Body of pancreas (tissue), 4 donors: ENCODE measurements at places on chromosomes 13 and 19. TPM values are rescaled to one million over a fixed set of nuclear protein-coding genes. Genes with fewer than 3 reads are reported as not detected.

Gene RFPL4AL1
- 2.3 TPM for total RNA-seq

GRCh38 chr19:2446381-2446780 is 10.4 kb downstream of the LMNB2 start:
- no peaks in the 10 kb centered on the region for H3K36me3 ChIP-seq
- no peaks in the 10 kb centered on the region for H3K4me1 ChIP-seq
- DNase-seq = no peak
- no peak overlapping the region for H3K27ac ChIP-seq
- no peaks in the 10 kb centered on the region for H3K27me3 ChIP-seq

DNA sequence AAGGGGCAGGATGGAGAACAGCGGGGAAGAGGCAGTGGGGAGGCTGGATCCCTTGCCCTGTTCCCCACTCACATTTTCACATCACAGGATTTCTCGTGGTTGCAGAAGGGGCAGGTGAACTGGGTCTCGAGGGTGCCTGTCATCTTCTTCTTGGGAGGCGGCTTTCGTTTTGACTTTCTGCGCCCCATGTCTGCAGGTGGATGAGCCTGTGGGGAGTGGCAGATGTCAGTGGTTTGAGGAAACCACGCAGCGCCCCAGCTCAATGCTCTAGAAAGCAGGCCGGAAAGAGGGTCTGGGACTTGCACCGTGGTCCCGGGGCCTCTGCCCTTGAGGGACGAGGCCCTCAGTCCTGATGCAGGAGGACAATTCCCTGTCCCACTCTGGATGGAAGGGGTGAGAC is 4.9 kb downstream of the ELOF1 start:
- no peak overlapping the region for H3K27ac ChIP-seq
- no peaks in the 10 kb centered on the region for H3K27me3 ChIP-seq

GRCh38 chr13:104632736-104633135 is 1566.5 kb upstream of the SLC10A2 start:
- H3K27me3 ChIP-seq = no peaks in the 10 kb centered on the region
- H3K4me3 ChIP-seq = no peak overlapping the region
- no peaks in the 10 kb centered on the region for H3K36me3 ChIP-seq
- no peaks in the 10 kb centered on the region for H3K4me1 ChIP-seq

- DNase-seq = peak; percentile 0
- H3K4me1 ChIP-seq = peaks cover 22% of the 10 kb centered on the region
- no peak overlapping the region for H3K27ac ChIP-seq
- H3K36me3 ChIP-seq = no peaks in the 10 kb centered on the region
Observed at GRCh38 chr19:8305798-8306197, 2.4 kb downstream of the CD320 start.

DNA sequence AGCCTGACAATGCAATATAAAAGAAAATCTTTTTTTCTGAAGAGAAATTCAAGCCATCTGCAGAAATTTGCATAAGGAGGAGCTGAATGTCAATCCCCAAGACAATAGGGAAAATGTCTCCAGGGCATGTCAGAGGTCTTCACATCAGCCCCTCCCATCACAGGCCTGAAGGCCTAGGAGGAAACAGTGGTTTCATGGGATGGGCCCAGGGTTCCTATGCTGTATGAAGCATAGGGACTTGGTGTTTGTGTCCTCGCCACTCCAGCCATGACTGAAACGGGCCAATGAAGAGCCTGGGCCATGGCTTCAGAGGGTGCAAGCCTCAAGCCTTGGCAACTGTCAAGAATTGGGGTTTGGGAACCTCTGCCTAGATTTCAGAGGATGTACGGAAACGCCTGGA is 883.5 kb downstream of the UQCRFS1 start:
- H3K27me3 ChIP-seq = no peaks in the 10 kb centered on the region
- no peaks in the 10 kb centered on the region for H3K4me1 ChIP-seq
- no peak overlapping the region for H3K27ac ChIP-seq
- H3K36me3 ChIP-seq = no peaks in the 10 kb centered on the region
- H3K4me3 ChIP-seq = no peak overlapping the region

Gene BRME1
- 3.0 TPM for total RNA-seq

Gene APBA3
- 35.6 TPM for total RNA-seq

DNA sequence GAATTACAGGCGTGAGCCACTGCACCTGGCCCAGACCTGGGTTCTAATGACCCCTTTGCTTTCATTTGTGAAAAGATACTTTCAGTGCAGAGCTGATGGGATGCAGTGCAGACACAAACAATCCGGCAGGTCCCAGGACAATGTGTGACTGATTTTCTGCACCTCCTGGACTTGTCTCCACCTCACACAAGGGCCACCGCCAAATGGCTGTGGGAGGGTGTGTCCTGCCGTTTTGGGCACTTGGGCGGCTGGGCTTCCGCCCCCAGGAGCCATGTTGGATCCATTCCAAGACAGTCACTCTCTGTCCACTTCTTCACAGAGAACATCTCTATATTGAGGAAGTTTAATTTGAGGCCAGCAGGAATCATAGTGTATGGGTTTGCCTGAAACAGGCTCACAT is 112.3 kb upstream of the ZNF507 start:
- no peaks in the 10 kb centered on the region for H3K27me3 ChIP-seq
- no peaks in the 10 kb centered on the region for H3K4me1 ChIP-seq
- DNase-seq = no peak
- no peaks in the 10 kb centered on the region for H3K36me3 ChIP-seq

Gene ZNF285
- total RNA-seq = 2.3 TPM

DNA sequence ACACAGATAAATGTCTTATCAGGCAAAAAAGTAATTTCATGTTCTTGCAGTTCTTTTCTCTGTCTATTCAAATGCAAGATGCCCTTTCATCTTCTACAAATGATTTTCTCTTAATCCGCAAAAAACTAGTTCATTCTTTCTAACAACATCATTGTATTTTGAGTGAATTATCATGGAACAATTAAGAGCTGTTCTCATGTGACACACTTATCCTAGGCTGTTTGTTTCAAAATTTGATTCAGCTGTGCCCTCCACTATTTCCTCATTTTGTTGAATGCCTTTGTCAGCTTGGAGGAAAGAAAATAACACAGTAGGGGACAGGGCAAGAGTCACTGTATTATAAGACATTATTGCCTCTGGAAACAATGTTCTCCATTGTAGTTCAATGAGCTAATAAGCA is 396.9 kb downstream of the KCTD12 start:
- H3K27ac ChIP-seq = no peak overlapping the region
- no peak overlapping the region for H3K4me3 ChIP-seq
- H3K4me1 ChIP-seq = no peaks in the 10 kb centered on the region
- H3K27me3 ChIP-seq = no peaks in the 10 kb centered on the region

GRCh38 chr13:38366954-38367645 is 17.4 kb downstream of the UFM1 start:
- no peak for DNase-seq
- no peaks in the 10 kb centered on the region for H3K27me3 ChIP-seq
- H3K4me3 ChIP-seq = no peak overlapping the region
- peaks cover 4% of the 10 kb centered on the region for H3K36me3 ChIP-seq
- H3K27ac ChIP-seq = no peak overlapping the region

- H3K4me1 ChIP-seq = no peaks in the 10 kb centered on the region
- DNase-seq = peak; percentile 12
- peaks cover 6% of the 10 kb centered on the region for H3K27me3 ChIP-seq
- H3K27ac ChIP-seq = no peak overlapping the region
- H3K4me3 ChIP-seq = no peak overlapping the region
Observed at GRCh38 chr19:35348911-35349611, 1.4 kb downstream of the FFAR1 start.

Gene NLRP9
- total RNA-seq = not detected

Gene CARD8
- 24.4 TPM for total RNA-seq

DNA sequence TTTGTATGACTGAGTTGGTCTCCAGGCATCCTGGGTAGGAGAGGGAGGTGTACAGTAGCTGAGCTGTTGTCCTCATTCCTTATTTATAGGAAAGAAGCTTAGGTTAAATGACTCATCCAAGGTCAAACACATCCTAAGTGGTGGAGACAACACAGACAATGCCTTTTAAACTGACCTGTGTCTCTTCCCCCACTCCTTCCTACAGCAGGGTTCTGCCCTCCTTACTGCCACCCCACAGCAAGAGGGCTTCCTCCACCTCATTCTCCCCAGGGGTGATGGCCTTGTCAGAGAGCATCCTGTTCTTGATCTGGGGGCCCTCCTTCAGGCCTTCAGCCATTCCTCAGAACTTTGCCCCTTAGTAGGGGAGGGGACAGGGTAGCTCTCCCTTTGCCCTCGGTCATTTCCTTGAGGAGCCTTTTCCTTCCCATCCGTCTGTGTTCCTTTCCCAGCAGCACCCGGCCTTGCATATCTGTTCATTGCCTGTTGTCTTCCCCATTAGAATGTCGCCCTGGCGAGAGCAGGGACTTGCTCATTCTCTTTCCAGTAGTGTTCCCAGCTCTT is 48.2 kb upstream of the GPI start:
- peaks cover 3% of the 10 kb centered on the region for H3K36me3 ChIP-seq
- no peak overlapping the region for H3K4me3 ChIP-seq

DNA sequence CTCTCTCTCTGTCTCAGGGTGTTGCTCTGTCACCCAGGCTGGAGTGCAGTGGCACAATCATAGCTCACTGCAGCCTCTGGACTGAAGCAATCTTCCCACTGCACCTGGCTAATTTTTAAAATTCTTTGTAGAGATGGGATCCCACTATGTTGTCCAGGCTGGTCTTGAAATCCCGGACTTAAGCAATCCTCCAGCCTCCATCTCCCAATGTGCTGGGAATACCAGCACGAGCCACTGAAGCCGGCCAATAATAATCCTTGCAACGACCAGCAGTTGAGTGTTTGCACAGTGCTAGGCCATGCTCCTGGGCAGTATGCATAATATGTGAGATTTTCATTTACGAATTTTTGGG is 640 bp upstream of the EPOR start:
- H3K36me3 ChIP-seq = no peaks in the 10 kb centered on the region
- no peak for DNase-seq
- peaks cover 37% of the 10 kb centered on the region for H3K4me1 ChIP-seq

Gene CEACAM5
- not detected for total RNA-seq

- no peak for DNase-seq
- H3K4me1 ChIP-seq = peaks cover 27% of the 10 kb centered on the region
- no peaks in the 10 kb centered on the region for H3K27me3 ChIP-seq
- H3K4me3 ChIP-seq = no peak within 1 kb of the TSS
- no peak within 1 kb of the TSS for H3K27ac ChIP-seq
- H3K36me3 ChIP-seq = no peaks in the 10 kb centered on the region
Observed at GRCh38 chr19:18606281-18607225, at the start of gene CRLF1. Gene CRLF1, minus strand, starts transcription at chr19:18606799. Its CDS starts 143 bp downstream, at chr19:18606656.

DNA sequence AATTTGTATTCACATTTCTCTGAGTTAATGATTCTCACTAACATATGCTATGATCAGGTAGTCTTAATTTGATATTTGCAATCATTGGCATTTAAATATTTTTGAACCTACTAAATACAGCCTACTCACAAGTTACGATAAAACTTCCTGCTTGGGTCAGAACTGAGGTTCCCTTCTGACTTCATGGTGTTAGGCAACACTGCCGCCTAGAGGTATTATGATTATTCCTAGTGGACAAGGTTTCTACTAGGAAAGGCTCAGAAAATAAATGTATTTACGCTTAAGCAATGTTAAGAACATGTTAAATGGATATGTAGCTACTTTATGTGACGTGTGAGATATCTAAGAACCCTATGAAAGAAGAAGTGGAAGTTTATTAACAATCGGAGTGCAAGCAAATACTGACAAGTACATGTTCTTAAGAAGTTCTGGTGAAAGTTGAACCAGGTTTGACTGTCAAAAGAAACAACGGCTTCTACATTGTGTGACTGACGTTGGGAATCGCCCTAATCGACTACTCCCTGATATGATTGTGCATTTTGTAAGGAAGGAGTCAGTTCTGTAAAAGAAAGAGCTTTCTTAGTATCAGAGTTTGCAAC is 1395.8 kb downstream of the SLITRK5 start:
- no peak overlapping the region for H3K27ac ChIP-seq
- H3K4me3 ChIP-seq = no peak overlapping the region
- H3K36me3 ChIP-seq = no peaks in the 10 kb centered on the region
- H3K4me1 ChIP-seq = peaks cover 7% of the 10 kb centered on the region

Gene PCSK4
- total RNA-seq = 10.9 TPM

DNA sequence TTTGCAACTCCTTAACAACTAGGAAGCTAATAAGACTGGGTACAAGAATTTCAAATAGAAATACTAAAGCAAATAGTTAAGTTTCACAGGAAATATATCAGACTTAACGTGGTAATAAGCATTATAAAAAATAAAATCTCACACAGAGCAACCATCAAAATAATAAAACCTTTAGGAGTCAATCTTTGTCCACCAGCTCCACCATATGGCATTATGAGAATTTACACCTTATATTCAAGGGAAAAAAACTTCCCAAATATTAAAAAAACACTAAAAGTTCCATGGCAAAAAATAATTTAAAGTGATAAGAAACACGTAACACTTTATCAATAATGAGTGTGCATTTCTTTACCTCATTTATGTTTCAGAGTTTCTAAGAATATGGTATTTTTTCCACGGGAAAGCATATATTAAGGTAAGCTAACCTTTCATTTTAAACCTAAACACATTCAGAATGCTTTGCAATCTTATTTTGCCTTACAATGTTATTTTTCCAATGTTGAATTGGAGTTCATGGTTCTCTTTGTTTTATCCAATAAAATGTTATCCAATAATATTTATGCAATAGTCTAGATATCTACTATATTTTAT is 423.2 kb upstream of the SGCG start:
- H3K27ac ChIP-seq = no peak overlapping the region
- DNase-seq = no peak
- H3K4me1 ChIP-seq = no peaks in the 10 kb centered on the region
- H3K4me3 ChIP-seq = no peak overlapping the region
- H3K36me3 ChIP-seq = no peaks in the 10 kb centered on the region

- no peak overlapping the region for H3K4me3 ChIP-seq
- no peak for DNase-seq
- peaks cover 34% of the 10 kb centered on the region for H3K4me1 ChIP-seq
- no peaks in the 10 kb centered on the region for H3K36me3 ChIP-seq
- H3K27me3 ChIP-seq = no peaks in the 10 kb centered on the region
Observed at GRCh38 chr13:29501674-29502073, 93.8 kb downstream of the SLC7A1 start.

Gene ZNF579
- total RNA-seq = 3.3 TPM

- no peak for DNase-seq
- H3K27me3 ChIP-seq = no peaks in the 10 kb centered on the region
- no peak overlapping the region for H3K4me3 ChIP-seq
- no peak overlapping the region for H3K27ac ChIP-seq
Observed at GRCh38 chr19:40315812-40316470, 30.8 kb upstream of the AKT2 start.

GRCh38 chr13:26526702-26527216 is 30.7 kb upstream of the WASF3 start:
- no peak for DNase-seq
- no peaks in the 10 kb centered on the region for H3K36me3 ChIP-seq
- H3K27ac ChIP-seq = no peak overlapping the region
- no peaks in the 10 kb centered on the region for H3K27me3 ChIP-seq

DNA sequence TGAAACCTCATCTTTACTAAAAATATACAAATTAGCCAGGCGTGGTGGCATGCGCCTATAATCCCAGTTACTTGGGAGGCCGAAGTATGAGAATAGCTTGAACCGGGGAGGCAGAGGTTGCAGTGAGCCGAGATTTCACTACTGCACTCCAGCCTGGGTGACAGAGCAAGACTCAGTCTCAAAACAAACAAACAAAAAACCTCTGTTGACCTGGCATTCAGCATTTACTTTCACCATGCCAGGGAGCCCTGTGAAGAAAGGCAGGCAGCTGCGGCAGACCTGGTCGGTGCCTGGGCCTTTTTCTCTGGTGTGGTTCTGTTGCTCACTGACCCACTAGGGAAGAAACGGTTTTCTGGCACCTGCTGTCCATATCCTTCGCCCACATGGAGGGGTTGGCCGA is 49.8 kb downstream of the DNM2 start:
- H3K27me3 ChIP-seq = no peaks in the 10 kb centered on the region
- H3K36me3 ChIP-seq = peaks cover 3% of the 10 kb centered on the region
- H3K27ac ChIP-seq = peak overlapping the region; percentile 61
- H3K4me1 ChIP-seq = peaks cover 76% of the 10 kb centered on the region
- DNase-seq = no peak

- DNase-seq = no peak
- H3K27me3 ChIP-seq = no peaks in the 10 kb centered on the region
- H3K4me1 ChIP-seq = peaks cover 7% of the 10 kb centered on the region
- no peak overlapping the region for H3K27ac ChIP-seq
- no peaks in the 10 kb centered on the region for H3K36me3 ChIP-seq
- no peak overlapping the region for H3K4me3 ChIP-seq
Observed at GRCh38 chr13:113033054-113033850, 64.2 kb downstream of the MCF2L start.
